LNCaP clone FGC (cell line): ENCODE measurements at places on chromosomes 6 and 20.

DNA sequence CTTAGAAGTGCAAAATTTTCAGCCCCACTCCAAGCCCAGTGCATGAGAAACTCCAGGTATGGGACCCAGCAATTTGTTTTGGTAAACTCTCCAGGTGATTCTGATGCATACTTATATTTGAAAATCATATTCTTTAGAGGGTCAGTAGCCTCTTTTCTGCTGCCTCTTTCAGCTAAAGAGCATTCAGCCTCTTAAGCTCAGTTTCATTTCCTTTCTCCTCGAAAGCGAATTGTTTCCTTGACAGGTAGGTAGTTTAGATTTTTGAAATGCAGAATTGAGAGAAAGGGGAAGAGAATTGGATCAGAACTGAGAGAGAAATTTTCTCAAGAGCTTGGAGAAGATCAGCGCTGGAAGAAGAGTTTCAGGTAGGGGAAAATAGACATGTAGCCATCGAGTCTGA, 995.8 kb upstream of the FLRT3 start:
- DNase-seq, result no peak

- no peak for DNase-seq
These were observed 614.5 kb upstream of the FLRT3 start for GRCh38 chr20:14951707-14952418.

DNA sequence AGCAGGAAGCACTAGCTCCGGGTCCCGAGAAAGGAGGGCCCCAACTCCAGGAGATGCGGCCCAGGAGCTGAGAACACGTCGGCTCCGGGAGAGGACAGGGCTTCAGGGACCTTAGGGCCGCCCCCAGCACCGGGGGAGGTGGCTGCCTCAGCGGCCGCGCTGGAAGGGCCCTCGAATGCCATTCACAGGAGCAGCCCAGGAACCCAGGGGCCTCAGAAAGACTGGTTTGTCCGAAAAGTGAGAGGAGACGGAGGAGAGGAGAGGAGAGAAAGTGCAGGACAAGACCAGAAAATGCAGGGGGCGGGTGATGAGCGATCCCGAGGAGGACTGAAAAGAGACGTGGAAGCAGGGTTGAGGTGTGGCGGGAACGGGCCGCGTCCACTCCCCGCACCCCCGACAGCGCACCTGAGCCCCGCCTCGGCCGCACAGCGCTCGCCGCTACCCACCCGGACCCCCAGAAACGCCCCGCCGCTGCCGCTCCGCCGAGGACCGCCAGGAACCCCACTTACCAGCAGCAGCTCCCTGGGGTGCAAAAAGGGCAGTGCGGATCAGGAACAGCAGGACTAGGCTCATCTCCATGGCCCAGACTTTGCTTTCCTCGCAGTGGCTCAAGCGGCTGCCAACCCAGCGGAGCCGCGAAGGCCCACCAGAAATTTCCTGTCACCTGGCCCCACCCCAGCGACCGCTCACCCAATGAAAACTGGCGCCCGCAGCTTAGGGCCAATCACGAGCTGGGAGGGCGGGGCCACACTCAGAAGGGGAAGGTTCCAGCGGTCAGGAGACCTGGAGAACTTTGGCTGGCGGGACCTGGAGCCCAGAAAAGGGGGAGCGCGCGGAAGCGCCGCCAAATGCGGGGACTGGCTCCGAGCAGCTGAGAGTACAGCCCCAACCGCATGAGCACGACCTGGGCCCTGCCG, 25.4 kb downstream of the HLA-F start:
- peak; percentile 71 for DNase-seq

- no peak for DNase-seq
These were observed 750 bp downstream of the MAP7 start for GRCh38 chr6:136549300-136550044.
